Aorta (tissue), 5 donors: ENCODE measurements at places on chromosomes 7 and 10. TPM values are rescaled to one million over a fixed set of nuclear protein-coding genes. Genes with fewer than 3 reads are reported as not detected.

- H3K4me1 ChIP-seq, result no peaks in the 10 kb centered on the region
- H3K36me3 ChIP-seq, result no peaks in the 10 kb centered on the region
- no peak overlapping the region for H3K27ac ChIP-seq
- no peak for DNase-seq
- no peak overlapping the region for H3K4me3 ChIP-seq
These were observed 771.4 kb downstream of the LRMDA start for GRCh38 chr10:76202777-76203176.

GRCh38 chr7:22867003-22867402, 44.4 kb upstream of the TOMM7 start:
- no peaks in the 10 kb centered on the region for H3K27me3 ChIP-seq
- DNase-seq, result no peak
- no peak overlapping the region for H3K4me3 ChIP-seq
- no peaks in the 10 kb centered on the region for H3K36me3 ChIP-seq
- no peak overlapping the region for H3K27ac ChIP-seq

The FOXI2 gene
- not detected for polyA plus RNA-seq

GRCh38 chr7:91811236-91811635, 69.3 kb downstream of the MTERF1 start:
- no peaks in the 10 kb centered on the region for H3K27me3 ChIP-seq
- DNase-seq, result no peak
- H3K4me3 ChIP-seq, result no peak overlapping the region
- H3K36me3 ChIP-seq, result no peaks in the 10 kb centered on the region
- no peak overlapping the region for H3K27ac ChIP-seq

DNA sequence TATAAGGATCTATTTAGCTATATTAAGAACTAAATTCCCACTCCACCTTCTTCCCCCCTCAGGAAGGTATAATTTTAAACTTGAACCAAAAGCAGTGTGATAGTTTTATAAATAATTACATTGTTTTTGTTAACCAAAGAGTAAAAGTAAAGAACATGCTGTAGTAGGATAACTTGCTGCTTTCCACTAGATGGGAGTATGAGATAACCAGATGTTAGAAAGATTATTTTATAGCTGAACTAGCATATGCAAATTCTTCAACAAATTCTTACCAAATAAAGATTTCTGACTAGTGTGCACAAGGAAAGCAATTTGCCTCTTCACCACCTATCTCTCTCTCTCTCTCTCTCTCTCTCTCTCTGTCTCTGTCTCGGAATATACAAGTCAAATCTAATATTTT, 31.8 kb downstream of the TES start:
- no peaks in the 10 kb centered on the region for H3K27me3 ChIP-seq
- H3K36me3 ChIP-seq, result peaks cover 4% of the 10 kb centered on the region
- peaks cover 3% of the 10 kb centered on the region for H3K4me1 ChIP-seq
- no peak overlapping the region for H3K4me3 ChIP-seq
- no peak overlapping the region for H3K27ac ChIP-seq

DNA sequence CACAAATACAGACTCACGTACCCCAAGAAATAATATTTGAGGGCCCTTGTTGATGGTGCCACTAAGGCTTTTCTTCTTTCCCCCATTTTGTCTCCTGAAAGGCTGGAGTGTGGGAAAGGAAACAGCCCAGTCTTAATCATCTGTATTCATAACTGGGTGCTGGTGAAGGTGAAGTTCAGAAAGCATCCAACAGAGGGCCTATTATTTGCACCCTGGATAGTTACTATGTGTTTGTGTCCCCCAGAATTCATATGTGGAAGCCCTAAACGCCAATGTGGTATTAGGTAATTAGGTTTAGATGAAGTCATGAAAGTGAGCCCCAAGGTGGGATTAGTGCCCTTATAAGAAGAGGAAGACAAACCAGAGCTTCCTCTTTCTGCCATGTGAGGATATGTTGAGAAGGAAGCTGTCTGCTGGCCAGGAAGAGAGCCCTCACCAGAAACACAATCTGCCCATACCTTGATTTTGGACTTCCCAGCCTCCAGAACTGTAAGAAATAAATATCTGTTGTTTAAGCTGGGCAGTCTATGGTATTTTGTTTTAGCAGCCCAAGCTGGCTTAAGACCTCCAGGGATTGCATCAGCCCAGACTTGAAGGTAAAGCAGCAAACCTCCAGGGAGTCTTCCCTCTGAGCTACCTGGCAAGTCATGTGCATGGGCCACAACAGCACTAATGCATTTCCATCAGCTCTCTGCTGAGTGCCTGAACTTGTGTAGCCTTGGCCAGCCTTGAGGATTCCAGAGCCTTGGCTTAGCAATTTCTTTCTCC, 90.0 kb upstream of the ADRB1 start:
- no peaks in the 10 kb centered on the region for H3K4me1 ChIP-seq
- H3K4me3 ChIP-seq, result no peak overlapping the region
- H3K27me3 ChIP-seq, result no peaks in the 10 kb centered on the region
- no peaks in the 10 kb centered on the region for H3K36me3 ChIP-seq

DNA sequence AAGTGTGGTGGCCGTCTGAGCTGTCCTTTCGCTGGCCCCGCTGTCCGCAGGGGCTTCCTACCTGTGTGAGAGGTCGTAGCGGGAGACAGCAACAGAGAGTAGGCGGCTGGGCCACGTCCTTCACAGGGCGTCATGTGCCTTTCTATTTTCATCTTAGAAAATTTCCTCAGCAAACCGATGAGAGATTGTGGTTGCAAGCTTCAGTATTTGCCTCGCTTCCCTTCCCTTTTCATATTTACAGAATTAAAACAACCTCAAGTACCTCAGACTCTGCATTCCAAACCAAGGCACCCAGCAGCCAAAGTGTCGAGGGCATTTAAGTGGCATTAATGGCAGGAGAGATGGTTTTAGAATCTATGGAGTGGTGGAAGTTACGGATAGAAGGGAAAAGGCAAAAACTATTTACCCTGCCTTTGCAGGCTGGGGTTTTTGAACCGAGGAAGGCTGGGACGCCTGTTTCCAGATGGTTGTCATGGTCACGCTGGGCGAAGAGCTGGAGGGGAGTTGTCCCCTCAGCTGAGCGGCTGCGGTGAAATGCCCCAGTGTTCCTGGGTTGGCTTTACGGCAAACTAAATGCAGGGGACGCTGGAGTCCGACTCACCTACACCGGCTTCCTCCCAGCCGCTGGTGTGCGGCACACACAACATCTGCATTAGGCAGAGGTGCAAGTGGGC, 41.9 kb downstream of the WIPI2 start:
- H3K4me1 ChIP-seq, result no peaks in the 10 kb centered on the region
- no peak for DNase-seq
- no peaks in the 10 kb centered on the region for H3K27me3 ChIP-seq
- H3K27ac ChIP-seq, result no peak overlapping the region

The RNF32 gene
- not detected for polyA plus RNA-seq

The FRMPD2 gene
- polyA plus RNA-seq, result not detected

DNA sequence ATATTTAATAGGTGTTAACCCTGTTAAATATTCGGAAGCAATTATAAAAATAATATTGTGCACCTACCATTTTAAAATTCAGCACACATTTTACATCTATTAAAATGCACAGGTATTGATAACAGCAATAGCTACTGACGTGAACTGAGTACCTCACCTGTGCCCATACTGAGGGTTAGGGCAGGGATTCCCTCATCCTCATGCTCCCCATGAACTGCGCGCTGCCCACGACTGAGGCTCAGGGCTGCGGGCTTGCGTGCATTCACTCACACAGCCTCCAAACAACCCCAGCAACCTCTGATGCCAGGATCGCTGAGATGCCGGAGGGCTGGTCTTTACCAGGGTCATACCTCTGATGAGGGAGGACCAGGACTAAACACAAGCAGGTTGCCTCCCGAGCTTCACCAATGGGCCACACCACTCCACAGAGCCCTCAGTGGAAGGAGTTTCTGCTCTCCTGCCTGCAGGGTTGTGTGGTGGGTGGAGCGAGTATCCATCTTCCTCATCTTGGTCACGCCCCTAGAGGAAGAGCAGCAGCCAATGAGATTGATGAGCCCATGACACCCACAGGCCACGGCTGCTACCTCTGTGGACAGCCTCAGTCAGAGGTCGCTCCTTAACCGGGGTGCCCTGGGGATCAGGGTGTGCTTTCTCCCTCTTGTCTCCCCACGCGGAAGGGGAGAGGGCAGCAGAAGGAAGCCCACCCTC, 478.3 kb downstream of the TNS3 start:
- H3K36me3 ChIP-seq, result no peaks in the 10 kb centered on the region
- no peak for DNase-seq
- H3K4me1 ChIP-seq, result no peaks in the 10 kb centered on the region

DNA sequence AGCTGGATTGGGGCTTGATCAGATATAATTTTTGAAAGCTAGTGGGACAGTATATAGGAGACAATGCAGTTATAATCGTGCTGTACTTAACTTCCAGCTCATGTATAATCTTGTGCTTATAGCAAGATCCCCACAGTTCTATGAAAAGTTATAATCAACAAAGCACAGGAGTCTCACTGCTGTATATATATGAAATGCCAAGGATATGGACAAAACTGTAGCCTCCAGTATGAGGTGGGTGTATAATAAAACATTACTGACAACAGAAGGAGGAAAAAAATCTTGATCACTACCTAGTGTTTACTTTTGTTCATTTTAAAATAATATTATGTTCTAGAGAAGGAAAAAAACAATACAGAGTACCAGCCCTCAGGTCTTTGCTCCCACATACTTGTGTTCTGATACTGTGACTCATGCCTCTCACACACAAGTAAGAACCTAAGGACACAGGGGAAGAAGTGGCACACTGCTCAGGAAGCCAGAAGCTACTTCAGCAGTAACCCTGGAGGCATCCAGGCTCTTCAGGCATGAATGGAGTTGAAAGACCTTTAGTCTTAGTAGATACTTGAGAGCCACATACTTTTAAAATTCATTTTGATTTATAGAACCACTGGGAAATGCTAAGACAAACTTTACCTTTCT, 265.7 kb upstream of the IMMP2L start:
- no peaks in the 10 kb centered on the region for H3K36me3 ChIP-seq
- no peak overlapping the region for H3K27ac ChIP-seq
- no peak for DNase-seq
- H3K27me3 ChIP-seq, result no peaks in the 10 kb centered on the region
- no peaks in the 10 kb centered on the region for H3K4me1 ChIP-seq
